ENCODE measurements at places on chromosomes 1 and 21. TPM values are rescaled to one million over a fixed set of nuclear protein-coding genes. Genes with fewer than 3 reads are reported as not detected.

DNA sequence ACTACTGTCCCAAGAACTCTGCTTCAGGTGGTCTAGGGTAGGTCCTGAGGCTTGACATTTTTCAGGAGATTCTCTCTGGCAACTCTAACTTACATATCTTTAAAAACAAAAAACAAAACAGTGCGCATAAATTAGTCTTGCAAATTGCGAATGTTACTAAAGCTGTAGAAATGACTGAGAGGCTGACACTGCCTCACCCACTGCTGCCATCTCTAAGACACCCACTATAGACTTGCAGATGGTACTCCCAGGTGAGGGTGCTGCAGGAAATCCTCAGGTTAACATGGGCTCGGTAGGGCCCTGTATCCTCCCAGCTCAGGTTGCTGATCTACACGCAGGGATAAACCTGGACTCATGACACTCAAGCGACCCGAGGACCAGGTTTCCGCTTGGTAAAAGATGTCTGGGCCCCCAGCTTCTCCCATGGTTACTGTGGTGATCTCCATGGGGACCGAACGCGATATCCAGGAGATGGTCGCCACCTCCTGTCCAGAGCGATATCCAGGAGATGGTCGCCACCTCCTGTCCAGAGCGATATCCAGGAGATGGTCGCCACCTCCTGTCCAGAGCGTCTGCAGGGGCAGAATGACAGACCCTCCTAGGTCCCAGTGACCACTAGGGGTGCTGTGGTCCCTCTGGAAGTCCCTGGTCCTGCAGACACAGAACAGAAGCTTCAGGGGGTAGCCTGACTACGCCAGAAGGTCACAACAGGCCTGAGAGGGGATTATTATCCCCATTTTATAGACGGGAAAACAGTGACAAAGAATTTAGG lies 16.2 kb upstream of the LY9 start:
- DNase-seq: peak; percentile 23

- no peak for DNase-seq
These were observed 2.7 kb upstream of the MPZL1 start for GRCh38 chr1:167718914-167719691.

- DNase-seq: peak; percentile 28
These were observed 24.4 kb downstream of the IQGAP3 start for GRCh38 chr1:156547982-156548381.

- DNase-seq: no peak
These were observed 83.6 kb downstream of the SGIP1 start for GRCh38 chr1:66617362-66618184.

- no peak for DNase-seq
These were observed 433.2 kb upstream of the ADAMTS5 start for GRCh38 chr21:27400045-27400444.

DNA sequence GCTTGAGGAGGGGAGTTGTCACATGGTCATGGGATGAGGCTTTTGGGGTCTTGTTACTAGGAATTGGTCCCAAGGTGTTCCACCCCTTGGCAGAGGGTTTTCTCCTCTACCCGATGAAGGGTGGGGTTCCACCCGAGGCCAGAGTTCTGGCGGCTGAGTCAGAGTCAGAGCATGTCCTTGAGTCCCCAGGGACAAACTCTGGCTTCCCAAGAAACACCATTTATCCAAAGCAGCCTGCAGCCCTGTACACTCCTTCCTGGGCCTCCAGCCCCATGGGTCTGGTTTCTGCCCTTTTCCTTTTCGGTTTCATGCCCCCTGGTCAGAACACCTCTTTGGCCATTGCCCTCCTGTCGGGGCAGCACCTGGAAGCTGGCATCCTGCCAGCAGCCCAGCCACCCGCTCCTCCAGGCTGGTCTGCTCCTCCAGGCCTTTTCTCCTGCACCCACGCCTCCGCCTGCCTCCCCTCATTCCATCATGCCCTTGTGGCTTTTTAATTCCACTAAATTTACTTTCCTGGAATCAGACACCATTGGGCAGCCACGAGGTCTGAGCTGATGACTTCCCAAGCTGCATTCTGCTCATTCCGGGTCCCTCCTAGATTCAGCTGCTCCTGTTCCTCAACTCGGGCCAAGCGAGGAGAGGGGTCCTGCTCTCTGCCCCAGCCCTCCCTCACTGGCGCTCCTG lies 301.7 kb upstream of the VAMP3 start:
- DNase-seq: peak; percentile 26

- no peak for DNase-seq
These were observed 2.9 kb downstream of the JAK1 start for GRCh38 chr1:64963466-64963865.

DNA sequence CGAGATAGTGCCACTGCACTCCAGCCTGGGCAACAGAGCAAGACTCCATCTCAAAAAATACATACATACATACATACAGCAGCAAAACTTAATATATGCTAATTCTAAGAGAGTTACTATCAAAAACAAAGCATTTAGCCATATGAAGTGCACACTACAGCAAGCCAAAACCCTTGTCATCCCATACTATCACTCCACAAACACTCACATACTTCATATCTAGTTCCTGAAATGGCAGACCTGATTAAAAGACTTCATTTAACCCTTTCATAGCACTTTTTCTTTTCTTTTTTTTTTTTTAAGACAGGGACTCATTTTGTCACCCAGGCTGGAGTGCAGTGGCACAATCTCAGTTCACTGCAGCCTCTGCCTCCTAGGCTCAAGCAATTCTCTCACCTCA lies 65.6 kb downstream of the COP1 start:
- no peak for DNase-seq

DNA sequence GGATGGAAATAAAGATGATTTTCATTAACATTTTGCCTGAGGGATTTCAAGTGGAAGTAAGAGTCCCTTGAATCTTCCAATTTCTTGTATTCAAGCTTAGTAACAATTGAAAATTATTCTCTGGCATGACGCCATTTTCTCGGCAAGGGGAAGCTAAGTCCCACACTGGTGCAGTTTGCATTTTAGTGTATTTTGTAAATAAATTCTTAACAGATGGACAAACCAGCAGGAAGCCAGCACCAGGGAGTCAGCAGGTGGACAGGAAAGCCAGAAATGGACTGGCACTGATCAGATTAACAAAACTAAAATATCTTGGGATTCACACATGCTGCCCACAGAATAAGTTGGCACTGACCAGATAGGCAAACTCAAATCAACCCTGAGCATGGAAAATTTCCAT lies 311.3 kb downstream of the LRRIQ3 start:
- no peak for DNase-seq

- no peak for DNase-seq
These were observed 216 bp downstream of the PRKCZ start for GRCh38 chr1:2050461-2050792.

DNA sequence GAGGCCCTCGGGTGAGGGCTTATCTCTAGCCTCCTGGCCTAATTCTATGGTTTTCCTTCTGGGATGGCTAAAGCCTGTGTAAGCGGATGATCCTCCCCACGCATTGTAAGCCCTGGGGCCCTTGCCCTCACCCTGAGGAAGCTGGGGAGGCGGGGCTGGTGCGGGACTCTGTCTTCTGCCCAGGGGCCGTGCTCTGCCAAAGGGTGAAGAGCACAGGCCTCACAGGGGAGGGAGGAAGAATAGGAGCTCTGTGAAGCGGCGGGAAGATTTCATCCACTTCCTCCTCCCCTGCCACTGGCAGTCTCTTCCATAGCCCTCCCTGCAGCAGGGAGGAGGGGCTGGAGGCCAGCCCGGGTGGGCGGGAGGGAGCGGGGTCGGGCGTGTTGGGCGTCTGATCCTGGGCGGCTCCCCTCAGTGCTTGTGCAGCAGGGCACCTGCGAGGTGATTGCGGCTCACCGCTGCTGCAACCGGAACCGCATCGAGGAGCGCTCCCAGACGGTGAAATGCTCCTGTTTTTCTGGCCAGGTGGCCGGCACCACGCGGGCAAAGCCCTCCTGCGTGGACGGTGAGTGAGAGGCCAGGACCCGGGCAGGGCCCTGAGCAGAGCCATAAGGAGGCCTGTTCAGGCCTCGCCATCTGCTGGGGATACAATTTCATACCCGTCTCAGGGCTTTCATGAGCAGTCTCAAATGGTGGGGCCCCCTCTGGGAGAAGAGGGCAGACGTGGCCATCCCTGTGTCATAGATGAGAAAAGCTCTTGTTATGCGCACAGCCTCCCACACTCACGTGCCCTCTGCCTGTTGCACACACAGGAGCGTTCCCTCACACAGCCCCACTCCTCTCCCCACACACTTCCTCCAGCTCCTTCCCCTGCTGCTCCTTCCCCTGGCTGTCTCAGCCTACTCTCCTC lies 7.7 kb upstream of the PPM1J start:
- no peak for DNase-seq

DNA sequence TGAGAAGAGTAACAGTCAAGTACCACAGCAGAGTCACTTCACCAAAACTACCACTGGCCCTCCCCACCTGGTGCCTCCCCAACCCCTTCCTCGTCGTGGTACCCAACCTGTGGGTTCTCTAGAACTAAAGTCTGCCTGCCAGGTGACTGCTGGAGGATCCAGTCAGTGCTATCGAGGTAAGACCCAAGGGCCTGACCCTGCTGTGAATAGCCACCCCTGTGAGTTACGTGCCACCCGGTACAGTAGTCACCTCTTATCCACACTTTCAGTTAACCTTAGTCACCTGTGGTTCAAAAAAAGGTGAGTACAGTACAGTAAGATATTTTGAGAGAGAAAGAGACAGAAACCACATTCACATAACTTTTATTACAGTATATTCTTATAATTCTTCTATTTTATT lies 16.5 kb downstream of the TTF2 start:
- DNase-seq: no peak

- no peak for DNase-seq
These were observed 9.1 kb downstream of the ABCA4 start for GRCh38 chr1:94111879-94112278.

DNA sequence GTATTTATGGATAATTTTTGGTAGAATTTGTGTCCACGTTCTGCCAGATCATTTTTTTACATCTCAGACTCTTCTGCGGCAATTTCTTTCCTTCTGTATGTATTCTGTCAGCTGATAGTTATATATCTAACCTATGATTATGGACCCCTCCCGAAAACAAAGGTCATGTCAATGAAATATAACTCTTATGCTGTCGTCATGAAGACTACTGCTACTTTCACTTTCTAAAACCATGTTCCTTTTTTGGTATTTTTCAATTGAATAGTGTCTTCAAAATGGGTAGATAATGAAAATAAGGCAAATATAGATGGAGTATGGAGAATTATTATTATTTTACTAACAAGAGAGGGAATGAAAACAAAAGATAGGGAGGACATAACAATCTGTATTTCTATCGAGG lies 3.2 kb downstream of the ANGPTL1 start:
- no peak for DNase-seq

DNA sequence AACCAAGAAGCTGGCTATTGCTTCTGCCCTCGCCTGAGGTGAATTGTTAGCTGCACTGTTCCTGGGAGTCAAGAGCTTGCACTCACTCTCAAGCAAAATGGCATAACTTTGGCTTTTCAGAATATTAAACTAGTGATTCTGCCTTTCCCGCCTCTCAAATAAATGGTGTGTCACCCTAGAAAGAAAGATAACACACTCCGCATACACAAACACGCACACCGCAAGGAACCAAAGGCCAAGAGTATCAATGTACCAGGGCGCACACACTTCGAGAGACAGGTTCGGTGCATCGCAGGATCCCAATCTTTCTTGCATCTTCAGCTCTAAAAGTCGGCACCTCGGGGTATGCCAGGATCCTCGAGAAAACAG lies 470 bp upstream of the RTCA start:
- peak; percentile 12 for DNase-seq

GRCh38 chr1:94067196-94067595 lies 53.8 kb downstream of the ABCA4 start:
- no peak for DNase-seq

GRCh38 chr1:100972185-100972584 lies 53.4 kb downstream of the DPH5 start:
- DNase-seq: no peak

GRCh38 chr21:19833082-19833481 lies 1165.1 kb upstream of the NCAM2 start:
- DNase-seq: no peak

GRCh38 chr1:12015001-12015491 lies 4.3 kb upstream of the MIIP start:
- DNase-seq: no peak

DNA sequence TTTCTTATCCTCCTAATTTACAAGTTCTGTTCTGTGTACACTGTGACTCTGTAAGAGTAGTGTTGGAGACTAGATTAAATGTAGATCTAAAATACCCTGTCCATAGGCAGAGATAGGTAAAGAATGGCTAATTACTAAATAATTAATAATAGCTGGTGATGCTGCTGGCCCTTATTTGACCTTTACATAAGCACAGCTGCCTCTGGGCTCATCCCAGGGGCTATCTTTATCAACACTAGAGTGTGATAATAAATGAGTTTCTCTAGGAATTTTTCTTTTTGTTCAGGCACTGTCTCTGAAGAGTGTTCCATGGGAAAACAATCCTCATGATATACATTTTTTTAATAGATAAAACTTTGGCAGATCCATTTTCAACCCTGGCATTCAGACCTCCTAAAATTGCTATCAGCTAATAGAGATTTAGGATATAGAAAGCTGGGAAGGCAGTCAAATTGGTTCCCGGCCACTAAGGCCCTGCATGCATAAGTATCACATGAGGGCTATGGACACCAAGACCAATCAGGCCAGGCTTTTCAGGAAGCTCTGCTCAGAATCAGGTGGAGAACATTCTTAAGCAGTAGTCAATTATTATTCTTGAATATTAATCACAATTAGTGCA lies 107.2 kb downstream of the ROR1 start:
- DNase-seq: no peak

DNA sequence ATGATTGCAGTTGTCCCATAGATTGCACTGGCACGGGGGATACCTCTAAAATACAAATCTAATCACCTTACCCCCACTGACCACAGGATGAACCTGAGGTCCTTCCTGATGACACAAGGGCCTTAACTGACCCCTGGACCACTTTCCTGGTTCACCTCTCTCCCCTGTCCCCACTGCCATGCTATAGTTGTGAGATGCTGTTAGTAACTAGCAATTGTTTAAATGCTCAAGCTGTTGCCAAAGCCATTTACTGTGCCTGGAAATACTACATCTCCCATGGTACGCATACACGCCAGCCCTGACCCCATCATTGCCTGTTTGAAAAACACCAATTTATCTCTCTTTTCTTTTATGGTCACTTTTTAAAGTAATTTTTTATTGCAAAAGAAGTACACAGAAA lies 29.1 kb upstream of the RGS8 start:
- no peak for DNase-seq

GRCh38 chr1:64059556-64059955 lies 143.9 kb upstream of the UBE2U start:
- no peak for DNase-seq

GRCh38 chr1:116819081-116819480 lies 64.9 kb downstream of the CD2 start:
- DNase-seq: no peak

GRCh38 chr1:207494171-207494570 lies 1.8 kb upstream of the CR1 start:
- DNase-seq: no peak

- DNase-seq: no peak
These were observed 17.9 kb upstream of the CENPF start for GRCh38 chr1:214584805-214585766.

Gene DIO1
- not detected for total RNA-seq

Gene TMEM200B
- total RNA-seq: not detected

Gene RHEX
- total RNA-seq: 0.52 TPM

Gene AADACL4
- not detected for total RNA-seq

Gene SEC16B
- total RNA-seq: 11.2 TPM

Gene JAM2
- 3.4 TPM for total RNA-seq

Gene CYP4A11
- total RNA-seq: 0.78 TPM

Gene PRR9
- not detected for total RNA-seq

Gene MTARC1
- total RNA-seq: 5.2 TPM

Gene TGFB2
- total RNA-seq: 4.3 TPM

Gene URB2
- 8.2 TPM for total RNA-seq

Gene SELL
- 0.26 TPM for total RNA-seq

Gene CFHR1
- total RNA-seq: not detected

Gene RAB3B
- 1.3 TPM for total RNA-seq

Gene FNDC5
- not detected for total RNA-seq
